GDM1 (cell line): ENCODE measurements at places on chromosomes 2 and 18.

GRCh38 chr18:75489493-75490190 is 62.1 kb upstream of the SMIM21 start:
- DNase-seq: no peak

GRCh38 chr2:157204401-157204800 is 53.1 kb upstream of the GALNT5 start:
- no peak for DNase-seq

GRCh38 chr2:167946441-167946841 is 301.0 kb downstream of the STK39 start:
- DNase-seq: no peak

GRCh38 chr2:240926516-240927389 is 20.6 kb downstream of the CROCC2 start:
- DNase-seq: no peak

GRCh38 chr2:100140582-100140981 is 1.8 kb downstream of the AFF3 start:
- no peak for DNase-seq

- no peak for DNase-seq
Observed at GRCh38 chr2:7111626-7112025, 194.4 kb downstream of the RNF144A start.

DNA sequence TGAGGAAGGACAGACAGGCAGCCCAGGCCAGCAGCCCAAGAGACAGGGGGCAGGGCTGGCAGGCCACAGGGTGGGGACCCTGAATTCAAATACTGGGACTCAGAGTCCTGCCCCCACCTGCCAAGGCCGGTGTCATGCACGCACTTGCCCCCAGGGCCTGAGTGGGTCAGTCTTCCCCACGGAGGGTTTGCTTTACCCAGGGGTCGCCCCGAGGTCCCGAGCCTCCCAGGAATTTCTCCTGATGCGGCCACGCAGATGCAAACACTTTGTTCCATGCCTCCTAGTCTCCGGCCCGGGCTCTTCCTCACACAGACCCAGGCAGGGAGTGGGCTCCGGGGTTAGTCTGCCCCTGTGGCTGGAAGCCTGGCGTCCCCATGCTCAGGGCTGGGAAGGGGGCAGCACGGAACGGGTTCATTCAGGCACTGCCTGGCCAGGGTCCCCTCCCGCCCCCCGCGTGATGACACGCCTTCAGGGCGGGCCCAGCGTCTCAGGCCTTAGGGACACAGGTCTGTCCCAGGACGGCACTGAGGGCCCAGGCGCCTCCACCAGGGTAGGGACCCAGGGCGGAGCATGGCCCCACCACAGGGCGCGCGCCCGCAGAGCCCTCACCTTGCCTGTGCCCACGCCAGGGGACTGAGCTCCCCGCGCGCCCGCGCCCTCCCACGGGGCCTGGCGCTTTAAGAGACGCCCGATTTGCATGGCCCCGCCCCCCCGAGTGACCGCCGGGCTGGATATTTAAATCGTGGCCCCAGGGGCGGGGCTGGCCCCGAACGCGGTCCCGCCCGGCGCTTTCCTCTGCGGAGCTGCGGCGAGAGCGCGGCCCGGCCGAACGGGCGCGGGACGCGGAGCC is at the start of gene SNED1:
Gene SNED1 (plus strand): TSS at position 763 of the 850 bp plus-strand sequence. CDS start 220 bp downstream, outside the sequence.
- DNase-seq: no peak

DNA sequence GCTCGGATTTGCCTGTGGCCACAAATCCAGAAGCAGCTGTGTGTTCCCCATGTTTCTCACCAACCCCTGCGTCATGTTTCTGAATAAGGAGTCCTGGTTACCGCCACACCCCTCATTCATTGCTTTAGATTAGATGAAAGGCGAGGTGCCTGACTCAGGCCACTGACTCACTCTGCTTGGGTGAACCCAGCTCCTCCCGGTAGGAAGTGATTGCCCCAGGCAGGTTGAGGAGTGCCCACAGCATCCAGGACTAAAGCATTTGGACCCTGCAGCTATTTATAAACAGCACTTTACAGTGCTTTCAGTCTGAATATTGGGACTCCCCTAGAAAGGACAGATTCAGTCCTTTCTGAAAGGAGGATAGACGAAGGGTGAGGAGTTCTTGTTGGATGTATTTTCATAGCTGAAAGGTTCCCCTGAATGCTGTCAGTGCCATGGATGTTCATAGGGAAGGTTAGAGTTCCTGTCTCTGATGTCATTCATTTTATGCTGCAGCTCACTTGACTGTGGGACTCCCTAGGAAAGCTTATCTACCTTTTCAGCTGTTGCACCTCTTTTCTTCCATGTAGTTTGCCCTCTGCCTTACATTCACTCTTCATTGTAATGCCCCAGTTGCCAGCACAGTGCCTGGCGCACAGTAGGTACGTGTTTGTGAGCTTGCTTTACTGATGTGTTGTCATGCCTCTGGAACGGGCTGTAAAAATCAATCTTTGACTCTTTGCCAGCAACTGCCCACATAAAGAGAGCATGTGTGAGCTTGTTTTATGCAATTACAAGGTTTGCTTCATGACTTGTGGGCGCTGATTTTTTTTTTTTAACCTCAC is 14.9 kb downstream of the ITGA6 start:
- DNase-seq: no peak

GRCh38 chr18:6058941-6059340 is 163.6 kb upstream of the TMEM200C start:
- DNase-seq: no peak

- no peak for DNase-seq
Observed at GRCh38 chr2:70988726-70989648, 5.7 kb downstream of the TEX261 start.

- no peak for DNase-seq
Observed at GRCh38 chr2:241741016-241741415, 6.6 kb downstream of the D2HGDH start.

DNA sequence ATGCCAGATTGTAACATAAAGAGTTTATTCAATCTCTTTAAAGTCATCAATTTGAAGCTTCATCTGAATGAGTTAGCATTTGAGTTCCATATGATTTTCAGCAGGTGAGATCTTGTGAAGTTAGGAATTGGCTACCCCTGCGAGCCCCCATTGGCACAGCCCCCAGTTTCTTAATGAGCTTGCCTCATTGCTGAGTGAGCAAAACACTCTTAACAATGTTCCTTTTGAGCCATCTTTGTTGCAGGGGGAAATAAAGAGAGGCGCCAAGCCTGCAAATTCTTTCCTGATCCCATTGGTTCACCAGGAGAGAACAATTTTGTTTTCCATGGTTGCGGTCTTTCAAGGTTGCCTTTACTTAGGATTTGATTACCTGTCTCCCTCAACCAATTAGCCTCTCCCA is 18.7 kb downstream of the DPP10 start:
- no peak for DNase-seq

DNA sequence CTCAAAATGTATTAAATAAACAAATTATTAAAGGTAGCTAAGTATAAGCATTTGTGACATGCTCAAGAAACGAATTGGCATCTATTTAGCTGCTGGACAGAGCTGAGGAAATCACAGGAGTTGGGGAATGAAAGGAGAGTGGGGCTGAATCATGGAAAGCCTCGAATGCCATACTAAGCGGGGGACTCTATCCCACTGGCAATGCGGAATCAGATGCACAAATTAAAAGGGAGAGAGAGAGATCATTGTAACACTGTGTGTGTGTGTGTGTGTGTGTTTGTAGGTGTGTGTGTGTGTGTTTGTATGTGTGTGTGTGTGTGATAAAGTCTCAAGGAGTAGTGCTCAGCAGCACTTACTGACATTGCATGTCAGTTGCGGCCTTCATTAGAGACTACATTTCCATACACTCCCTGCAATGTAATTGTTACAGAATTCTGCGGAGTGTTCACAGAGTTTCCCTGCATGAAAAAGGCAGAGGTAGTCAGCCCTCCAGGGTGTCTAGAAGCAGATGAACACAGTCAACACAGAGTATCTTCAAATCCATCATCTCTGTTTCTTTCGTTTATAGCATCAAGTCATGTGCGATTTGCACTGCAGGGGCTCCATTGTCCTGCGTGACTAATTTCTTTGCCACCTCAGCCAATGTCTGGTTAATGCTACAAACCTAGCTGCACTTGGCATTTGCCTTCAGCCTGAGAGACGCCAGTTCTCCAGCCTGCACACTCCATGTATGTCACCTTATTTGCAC is 111.7 kb upstream of the CYRIA start:
- no peak for DNase-seq

GRCh38 chr2:95020275-95021022 is 5.1 kb upstream of the MAL start:
- no peak for DNase-seq

GRCh38 chr2:176978921-176979320 is 233.7 kb upstream of the HNRNPA3 start:
- no peak for DNase-seq

- no peak for DNase-seq
Observed at GRCh38 chr2:37809525-37809924, 115.6 kb upstream of the RMDN2 start.

- DNase-seq: no peak
Observed at GRCh38 chr2:200735061-200735460, 76.6 kb upstream of the BZW1 start.

DNA sequence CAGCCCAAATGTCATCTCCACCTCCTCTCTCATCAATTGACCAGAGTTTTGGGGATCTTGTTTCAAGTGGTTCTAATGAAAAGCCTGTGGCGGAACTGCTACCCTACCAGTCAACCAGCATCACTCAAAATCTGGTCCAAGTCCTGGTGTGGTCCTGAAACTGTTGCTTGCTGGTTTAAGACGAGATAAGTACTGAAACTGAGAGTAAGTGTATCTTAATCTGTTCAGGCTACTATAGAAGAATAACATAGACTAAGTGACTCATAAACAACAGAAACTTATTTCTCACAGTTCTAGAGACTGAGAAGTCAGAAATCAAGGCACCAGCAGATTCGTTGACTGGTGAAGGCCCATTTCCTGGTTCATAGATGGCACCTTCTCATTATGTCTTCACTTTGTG is 879 bp upstream of the GALNT5 start:
- no peak for DNase-seq

DNA sequence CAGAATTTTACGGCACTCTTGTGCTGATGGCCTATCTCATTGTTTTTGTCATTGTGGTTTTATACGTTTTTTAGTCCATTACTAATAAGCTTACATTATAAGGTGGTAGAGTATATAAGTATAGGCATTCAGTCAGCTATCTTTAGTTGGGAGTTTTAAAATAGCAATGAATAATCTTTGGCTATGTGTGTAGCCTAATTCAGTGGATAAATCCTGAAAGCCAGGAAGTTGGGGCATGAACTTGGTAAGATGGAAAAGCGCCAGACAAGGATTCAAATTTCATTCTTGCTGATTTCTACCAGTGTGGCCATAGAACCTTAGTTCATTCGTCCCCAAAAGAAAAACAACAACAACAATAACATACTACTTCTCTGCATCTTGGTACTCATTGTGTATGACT is 31.2 kb downstream of the EPC2 start:
- DNase-seq: no peak
